ENCODE measurements at places on chromosomes 4 and X. TPM values are rescaled to one million over a fixed set of nuclear protein-coding genes. Genes with fewer than 3 reads are reported as not detected.

ASMT gene
- not detected for polyA plus RNA-seq

MSL3 gene
- polyA plus RNA-seq, result 11.7 TPM

FRG2 gene
- not detected for polyA plus RNA-seq

FAM13A gene
- polyA plus RNA-seq, result 31.8 TPM

SSX3 gene
- polyA plus RNA-seq, result not detected

Data from cardiac muscle cell (in vitro differentiated cells and primary cell).